ENCODE measurements at places on chromosomes 2 and 18.
A peak's percentile ranks its signal among the peaks of the same experiment; 100 is the strongest.

DNA sequence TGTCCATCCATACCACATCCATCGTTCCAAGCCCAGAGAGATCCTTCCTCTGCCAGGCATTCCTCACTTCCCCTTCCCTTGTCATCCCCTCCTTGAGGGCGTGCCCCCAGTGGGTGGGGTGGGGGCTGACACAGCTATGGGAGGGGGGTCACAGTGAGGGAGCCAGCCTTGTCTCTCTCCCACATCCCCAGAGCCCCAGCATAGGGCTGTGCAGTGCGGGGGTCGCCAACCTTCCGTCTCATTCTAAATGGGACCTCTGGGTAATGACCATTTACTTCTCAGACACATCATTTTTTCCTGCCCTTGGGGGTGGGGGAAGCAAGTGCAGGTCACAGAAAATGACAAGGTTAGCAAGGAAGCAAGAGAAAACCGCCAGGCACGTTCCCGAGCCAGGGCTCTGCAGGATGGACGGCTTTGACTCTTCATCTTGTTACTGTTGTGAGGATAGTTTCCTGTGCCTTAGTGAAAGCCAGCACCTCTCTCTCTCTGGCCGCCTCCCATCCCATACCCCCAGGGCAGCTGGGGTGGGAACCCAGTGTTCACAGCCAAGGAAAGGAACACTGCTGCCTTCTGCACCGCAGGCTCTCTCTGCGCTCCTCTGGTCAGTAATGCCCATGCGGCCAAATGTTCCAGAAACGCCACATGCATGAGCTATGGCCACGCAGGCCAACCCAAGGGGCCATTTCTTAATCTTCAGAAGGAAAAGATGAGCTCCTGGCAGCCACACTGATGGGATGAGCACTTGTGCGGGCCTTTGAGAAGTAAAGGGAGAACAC is 22.7 kb upstream of the OTOS start:
- DNase-seq, result no peak

DNA sequence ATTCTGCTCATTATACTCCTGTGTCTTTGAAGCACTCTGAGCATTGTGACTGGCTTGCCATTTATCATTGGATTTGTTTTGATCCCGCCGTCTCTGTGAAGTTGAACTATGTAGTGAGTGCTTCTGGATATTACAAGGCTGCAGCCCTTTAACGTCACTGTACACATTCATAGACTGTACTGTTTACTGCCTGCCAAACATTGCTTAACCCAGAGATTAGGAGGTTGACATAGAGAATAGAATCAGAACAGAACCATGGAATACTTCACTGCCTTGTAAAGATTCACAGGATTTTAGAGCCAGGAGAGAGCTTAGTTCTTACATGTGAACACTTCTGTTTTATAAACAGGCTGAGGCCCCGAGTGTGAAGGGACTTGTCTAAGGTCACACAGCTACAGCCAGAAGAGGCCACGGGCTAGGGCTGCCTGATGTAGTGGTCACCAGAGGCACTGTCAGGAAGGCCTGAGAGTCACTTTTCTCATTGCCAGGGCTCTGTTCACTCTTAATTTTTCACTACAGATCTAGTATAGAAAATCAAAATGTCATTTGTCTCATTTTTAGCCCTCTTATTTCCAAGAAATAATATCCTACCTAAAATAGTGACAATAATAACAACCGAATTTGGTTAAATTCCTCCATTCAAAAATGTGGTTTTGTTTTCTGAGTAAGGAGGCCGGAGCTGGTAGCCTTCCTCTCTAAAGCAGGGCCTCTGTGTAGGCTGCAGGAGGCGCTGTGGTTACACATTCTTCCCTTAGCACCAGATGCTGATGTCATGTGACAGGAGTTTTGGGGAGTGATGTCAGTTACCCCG is 87.9 kb downstream of the UGGT1 start:
- peak; percentile 61 for DNase-seq

DNA sequence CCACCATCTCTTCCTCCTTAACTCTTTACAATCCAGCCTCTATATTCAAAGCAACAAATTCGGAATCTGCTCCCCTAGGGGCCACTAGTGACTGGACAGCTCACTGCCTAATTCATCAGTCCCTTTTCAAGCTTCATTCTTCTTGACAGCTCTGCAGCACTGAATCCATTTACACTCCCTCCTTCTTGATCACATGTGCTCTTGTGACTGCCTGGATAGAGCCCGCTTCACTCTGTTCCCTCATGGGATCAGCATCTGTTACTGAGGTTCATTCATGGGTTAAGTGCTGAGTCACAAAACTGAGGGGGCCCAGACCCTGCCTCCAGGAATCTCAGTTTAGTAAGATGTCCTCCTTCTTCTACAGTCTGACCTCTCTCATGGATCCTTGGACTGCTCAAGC is 81.5 kb downstream of the CYRIA start:
- DNase-seq, result no peak

DNA sequence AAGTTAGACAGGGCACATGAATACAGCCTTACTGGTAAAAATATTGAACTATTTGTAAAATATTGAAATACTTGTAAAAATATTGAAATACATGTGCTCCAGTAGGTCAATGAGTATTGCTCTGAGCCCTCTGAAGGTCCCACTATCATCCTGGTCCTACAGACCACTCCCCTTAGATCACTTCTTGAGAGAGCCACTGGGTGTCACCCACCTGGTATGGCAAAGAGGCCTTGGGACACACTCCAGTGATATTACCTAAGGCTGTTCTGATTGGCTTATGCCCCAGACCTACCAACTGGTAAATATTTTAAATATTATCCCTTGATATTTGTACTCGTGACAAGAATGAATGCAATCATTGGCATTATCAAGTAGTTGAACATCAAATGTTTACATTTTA is 5.0 kb downstream of the THSD7B start:
- DNase-seq, result no peak

- DNase-seq, result no peak
Observed at GRCh38 chr18:46401486-46402070, 255.4 kb downstream of the LOXHD1 start.

- DNase-seq, result peak; percentile 48
Observed at GRCh38 chr2:240983361-240983995, 14.9 kb upstream of the SNED1 start.

DNA sequence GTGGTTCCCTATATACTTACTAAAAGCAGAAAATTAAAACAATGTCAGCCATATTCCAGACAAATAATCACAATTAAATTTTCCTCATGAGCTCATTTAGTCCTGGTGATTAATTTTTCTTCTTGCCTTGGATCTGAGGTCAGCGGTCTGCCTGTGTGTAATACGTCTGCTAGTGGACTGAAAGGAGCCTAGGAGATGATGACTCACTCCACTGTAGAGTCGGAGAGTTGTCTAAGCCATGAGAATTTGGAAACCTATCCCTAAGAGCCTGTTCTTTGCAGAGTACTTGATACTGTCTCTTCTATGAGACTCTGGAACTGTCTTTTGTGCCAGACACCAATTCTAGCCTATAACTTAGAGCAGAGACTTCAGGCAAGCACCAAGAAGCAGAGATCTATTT is 94.2 kb upstream of the RAB27B start:
- DNase-seq, result no peak

GRCh38 chr2:205768815-205769494 is 86.7 kb downstream of the NRP2 start:
- DNase-seq, result no peak

DNA sequence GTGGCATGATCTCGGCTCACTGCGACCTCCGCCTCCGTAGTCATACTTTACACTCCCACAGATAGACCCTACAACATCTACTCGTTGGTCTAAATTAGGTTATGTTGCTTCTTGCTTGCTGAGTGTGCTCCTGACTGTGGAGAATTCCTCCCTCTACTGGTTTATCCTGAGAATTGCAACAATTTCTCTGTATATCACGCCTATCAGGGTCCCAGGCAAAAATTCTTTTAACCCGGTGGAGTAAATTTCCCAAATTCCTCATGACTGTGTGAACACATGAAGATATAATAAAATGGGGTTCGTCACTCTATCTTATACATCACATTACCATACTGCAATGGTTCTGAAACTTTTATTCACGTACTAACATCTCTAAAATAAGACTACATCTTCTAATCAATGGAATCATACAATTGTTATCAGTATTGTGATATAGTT is 156.7 kb downstream of the EVA1A start:
- DNase-seq, result no peak

DNA sequence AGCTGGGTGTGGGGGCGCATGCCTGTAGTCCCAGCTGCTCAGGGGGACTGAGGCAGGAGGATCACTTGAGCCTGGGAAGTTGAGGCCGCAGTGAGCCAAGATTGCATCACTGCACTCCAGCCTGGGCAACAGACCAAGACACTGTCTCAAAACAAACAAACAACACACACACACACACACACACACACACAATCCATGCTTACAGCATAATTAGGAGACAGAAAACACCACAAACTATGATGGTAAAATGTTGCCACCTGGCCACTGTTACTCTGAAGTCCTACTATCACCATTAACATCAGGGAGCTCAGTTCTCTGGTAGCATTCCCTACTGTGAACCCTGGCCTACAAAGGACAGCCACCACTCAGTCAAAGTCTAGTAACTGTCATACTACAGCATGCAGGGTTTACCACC is 18.3 kb downstream of the DNPEP start:
- DNase-seq, result no peak

DNA sequence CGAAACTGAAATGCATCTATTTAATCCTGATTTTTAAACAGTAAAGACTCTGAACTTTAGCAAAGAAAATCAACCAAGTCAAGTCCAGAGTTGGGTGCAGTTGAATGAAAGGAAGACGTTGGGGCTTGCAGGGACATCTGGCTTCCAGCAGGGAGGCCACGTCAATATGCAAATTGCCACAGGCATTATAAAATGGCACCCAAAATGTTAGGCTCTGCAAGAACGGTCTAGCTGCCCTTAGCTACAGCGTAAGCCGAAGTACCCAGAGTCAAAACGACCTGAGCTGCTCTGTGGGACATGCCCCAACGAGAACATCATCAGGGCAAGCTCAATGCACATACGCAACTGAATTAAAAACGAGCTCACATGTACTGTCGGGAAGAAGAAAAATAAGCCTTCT is 30.7 kb downstream of the DOCK10 start:
- DNase-seq, result no peak

DNA sequence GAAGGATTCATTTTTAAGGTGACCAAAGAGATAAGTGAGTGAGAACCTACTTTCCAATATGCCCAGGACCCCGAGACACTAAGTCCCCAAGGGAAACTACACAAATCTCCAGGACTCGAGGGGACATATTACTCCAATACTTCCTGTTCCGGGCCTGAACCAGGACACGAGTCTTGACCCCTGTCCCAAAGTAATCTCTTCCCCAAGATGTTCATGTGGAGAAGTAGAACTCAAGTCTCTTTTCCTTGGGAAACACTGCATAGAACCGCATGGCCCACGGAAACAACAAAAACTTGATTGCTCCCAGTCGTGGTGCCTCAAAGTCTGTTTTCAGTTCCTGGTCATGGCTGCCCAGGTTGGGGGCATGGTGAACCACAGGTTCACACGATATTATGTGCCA is 87.2 kb upstream of the ZEB2 start:
- no peak for DNase-seq

GRCh38 chr2:24515831-24516230 is 24.8 kb downstream of the NCOA1 start:
- no peak for DNase-seq

GRCh38 chr18:75066021-75066880 is 142.7 kb downstream of the PTGR3 start:
- DNase-seq, result no peak

DNA sequence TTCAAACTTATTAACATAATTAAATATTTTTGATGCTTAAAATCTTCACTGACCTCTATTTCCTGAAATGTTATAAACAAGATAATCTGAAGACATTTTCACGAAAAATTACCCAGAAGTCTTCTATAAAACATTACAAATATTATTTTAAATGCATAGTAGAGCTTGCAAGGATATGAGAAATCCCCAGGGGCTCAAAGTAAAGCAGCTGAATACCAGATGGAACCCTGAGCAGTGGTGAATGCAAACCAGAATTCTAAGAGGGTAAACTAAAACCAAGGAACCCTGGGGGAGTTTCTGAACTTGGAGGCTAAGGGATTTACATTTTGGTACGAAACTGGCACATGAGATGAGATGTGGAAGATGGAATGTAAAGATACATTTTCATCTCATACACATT is 83.6 kb downstream of the FSHR start:
- DNase-seq, result no peak

DNA sequence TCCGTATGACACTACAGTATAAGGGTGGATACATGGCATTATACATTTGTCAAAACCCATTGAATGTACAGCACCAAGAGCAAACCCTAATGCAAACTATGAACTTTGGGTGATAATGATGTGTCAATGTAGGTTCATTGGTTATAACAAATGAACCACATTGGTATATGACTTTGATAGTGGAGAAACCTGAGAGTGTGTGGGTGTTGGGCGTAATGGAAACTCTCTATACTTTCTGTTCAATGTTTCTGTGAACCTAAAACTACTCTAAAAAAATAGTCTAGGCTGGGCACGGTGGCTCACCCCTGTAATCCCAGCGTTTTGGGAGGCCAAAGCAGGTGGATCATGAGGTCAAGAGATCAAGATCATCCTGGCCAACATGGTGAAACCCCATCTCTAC is 6.5 kb upstream of the ACTG2 start:
- DNase-seq, result peak; percentile 77

DNA sequence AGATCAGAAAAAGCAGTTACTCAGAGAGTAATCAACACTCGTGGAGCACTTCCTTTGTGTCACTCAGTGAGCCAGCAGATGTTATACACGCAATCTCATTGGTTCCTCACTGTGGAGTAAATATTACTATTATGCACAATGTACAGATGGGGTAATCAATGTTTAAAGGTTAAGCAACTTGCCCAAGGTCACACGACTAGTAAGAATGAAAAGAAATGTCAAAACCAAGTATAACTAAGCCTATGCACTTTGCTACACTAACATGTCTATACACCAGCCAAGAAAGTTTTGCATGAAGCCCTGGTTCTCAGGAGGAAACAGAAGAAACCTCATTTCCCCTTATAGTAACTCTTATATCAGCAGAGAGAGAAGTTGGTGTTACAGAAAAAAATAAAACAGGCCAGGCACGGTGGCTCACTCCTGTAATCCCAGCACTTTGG is 5.4 kb downstream of the METTL21A start:
- no peak for DNase-seq

DNA sequence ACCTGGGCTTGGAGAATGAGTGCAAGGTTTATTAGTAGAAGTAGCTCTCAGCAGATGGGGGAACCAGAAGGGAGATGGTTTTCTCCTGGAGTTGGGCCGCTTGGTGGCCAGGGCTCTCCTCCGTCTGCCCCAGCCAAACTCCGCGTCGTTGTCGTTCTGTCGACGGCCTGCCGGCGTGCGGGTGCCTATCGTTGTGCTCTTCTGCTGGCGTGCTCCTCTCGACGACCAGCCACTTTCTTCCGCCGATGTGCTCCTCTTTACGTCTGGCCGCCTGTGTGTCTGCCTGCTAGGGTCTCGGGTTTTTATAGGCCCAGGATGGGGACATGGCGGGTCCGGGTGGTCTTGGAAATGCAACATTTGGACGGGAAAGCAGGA is 119.1 kb downstream of the BMPR2 start:
- DNase-seq, result no peak

GRCh38 chr2:186422226-186422625 is 63.8 kb upstream of the ZC3H15 start:
- DNase-seq, result no peak

Data from activated CD4-positive, alpha-beta T cell treated with anti-CD3 and anti-CD28 coated beads for 48 hours (primary cell).